Activated CD8-positive, alpha-beta T cell treated with anti-CD3 and anti-CD28 coated beads, Interleukin-2, amount 10 ng/mL, durations not matched to agents 7 days and 5 days (primary cell): ENCODE measurements at places on chromosomes 5 and 9.

DNA sequence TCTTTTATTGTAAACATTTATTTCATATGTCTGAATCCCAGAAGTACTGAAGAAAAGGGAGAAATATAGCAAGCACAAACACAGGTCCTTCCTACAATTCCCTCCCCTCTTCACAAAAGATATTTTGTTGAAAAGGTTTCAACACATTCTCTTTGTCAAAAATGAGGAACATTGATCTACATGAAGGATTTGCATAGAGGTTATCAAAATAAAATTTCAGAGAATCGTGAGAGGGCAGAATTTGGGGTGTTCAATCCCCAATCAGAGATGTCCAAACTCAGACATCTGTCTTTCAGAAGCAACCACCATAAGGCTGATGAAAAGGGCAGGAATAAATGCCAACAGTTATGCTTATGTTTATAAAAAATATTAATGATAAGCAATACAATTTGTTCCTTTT, 69.2 kb downstream of the MARCHF3 start:
- H3K4me3 ChIP-seq: no peak overlapping the region
- no peaks in the 10 kb centered on the region for H3K36me3 ChIP-seq
- no peak overlapping the region for H3K27ac ChIP-seq
- H3K27me3 ChIP-seq: no peaks in the 10 kb centered on the region
- no peaks in the 10 kb centered on the region for H3K4me1 ChIP-seq
- no peak for DNase-seq

DNA sequence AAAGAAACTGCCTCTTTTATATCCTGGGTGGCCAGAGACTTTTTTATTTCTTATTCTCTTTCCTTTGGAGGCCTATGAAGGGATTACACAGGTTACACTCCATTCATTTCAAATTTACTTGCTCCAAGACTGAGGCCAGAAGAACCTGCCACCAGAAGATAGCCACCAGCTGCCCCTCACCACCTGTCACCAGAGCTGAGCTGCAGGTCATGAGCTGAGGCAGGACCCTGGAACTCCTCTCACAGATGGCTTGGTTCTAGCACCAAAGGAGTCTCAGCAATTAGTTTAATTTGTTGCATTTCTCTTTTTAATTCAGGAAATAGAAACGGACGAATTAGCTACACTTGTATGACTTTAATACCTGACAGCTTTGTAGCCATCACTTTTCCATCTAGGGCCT, 313.9 kb downstream of the SPOCK1 start:
- no peaks in the 10 kb centered on the region for H3K36me3 ChIP-seq
- H3K4me1 ChIP-seq: no peaks in the 10 kb centered on the region
- no peak overlapping the region for H3K27ac ChIP-seq
- H3K4me3 ChIP-seq: no peak overlapping the region

DNA sequence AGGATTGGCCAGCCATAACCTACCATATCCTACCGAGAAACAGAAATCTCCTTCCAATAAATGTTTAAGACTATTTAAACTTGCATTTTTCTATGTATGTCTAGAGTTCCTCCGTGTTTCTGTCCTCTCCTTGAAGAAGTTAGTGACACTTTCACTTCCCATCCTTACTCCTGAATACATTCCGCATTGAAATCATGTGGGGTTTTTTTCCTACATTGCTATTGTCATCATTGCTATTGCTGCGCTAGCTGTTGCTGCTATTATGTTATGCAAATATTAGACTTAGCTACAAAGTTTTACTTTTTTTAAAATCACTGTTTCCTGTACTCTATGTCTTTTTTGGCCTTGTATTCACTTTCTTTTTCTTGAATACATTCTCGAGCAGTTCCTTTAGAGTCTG, 83.3 kb upstream of the NEK6 start:
- no peak for DNase-seq
- H3K27ac ChIP-seq: no peak overlapping the region
- peaks cover 13% of the 10 kb centered on the region for H3K36me3 ChIP-seq
- no peak overlapping the region for H3K4me3 ChIP-seq
- H3K27me3 ChIP-seq: peaks cover 11% of the 10 kb centered on the region

- no peak for DNase-seq
- H3K4me3 ChIP-seq: no peak overlapping the region
- no peak overlapping the region for H3K27ac ChIP-seq
- H3K36me3 ChIP-seq: no peaks in the 10 kb centered on the region
- no peaks in the 10 kb centered on the region for H3K27me3 ChIP-seq
Measured at GRCh38 chr5:89179731-89180130, 296.7 kb upstream of the MEF2C start.

GRCh38 chr9:8366161-8366926, 566.8 kb upstream of the DMAC1 start:
- H3K27ac ChIP-seq: no peak overlapping the region
- peaks cover 8% of the 10 kb centered on the region for H3K4me1 ChIP-seq
- no peaks in the 10 kb centered on the region for H3K27me3 ChIP-seq

GRCh38 chr5:132828846-132829494, 1.5 kb downstream of the SHROOM1 start:
- H3K4me1 ChIP-seq: peaks cover 31% of the 10 kb centered on the region
- no peak overlapping the region for H3K27ac ChIP-seq
- H3K36me3 ChIP-seq: no peaks in the 10 kb centered on the region
- H3K27me3 ChIP-seq: peaks cover 33% of the 10 kb centered on the region
- DNase-seq: no peak

DNA sequence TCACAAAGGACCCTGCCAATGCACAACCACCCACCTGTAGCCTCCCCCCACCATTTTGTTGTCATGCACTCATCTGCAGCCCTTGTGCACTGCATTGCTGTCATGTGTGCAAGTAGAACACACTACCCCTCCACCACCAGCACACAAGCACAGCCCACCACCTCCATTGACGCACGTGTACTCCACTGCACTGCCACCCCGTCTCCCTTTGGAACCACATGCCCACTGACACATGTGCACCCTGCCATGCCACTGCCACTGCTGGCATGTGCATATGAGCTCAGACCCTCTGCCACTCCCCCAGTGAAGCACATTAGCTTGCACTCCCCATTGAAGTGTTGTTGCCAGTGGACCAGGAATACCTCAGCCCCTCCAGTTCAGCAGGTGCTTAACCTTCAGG, 530.3 kb upstream of the ACO1 start:
- H3K27me3 ChIP-seq: no peaks in the 10 kb centered on the region
- no peaks in the 10 kb centered on the region for H3K4me1 ChIP-seq
- H3K4me3 ChIP-seq: no peak overlapping the region

DNA sequence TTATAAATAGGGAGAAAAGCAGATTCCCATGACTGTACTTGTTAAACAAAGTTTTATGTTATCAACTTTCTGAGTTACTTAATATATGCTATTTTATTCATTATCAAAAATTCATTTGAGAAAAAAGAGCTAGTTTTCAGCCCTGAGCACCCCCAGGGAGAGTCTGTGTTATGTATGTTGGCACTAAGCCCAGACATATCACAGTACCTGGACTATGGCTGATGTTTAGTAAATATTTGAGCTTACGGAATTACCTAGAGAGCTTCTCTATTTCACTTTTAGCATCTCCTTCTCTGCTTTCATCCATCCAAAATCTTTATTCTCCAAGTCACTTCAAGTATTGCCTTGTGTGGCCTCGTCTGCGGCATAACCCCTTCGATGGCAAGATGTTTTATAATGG, 225.9 kb upstream of the PCSK5 start:
- H3K4me3 ChIP-seq: no peak overlapping the region
- H3K27ac ChIP-seq: no peak overlapping the region
- no peak for DNase-seq
- H3K27me3 ChIP-seq: peaks cover 4% of the 10 kb centered on the region
- H3K4me1 ChIP-seq: no peaks in the 10 kb centered on the region

- no peak overlapping the region for H3K4me3 ChIP-seq
- peaks cover 47% of the 10 kb centered on the region for H3K27me3 ChIP-seq
- no peak overlapping the region for H3K27ac ChIP-seq
- peaks cover 20% of the 10 kb centered on the region for H3K4me1 ChIP-seq
- peaks cover 7% of the 10 kb centered on the region for H3K36me3 ChIP-seq
Measured at GRCh38 chr5:159471904-159472303, 141.6 kb upstream of the IL12B start.

- H3K4me3 ChIP-seq: no peak overlapping the region
- H3K27ac ChIP-seq: no peak overlapping the region
- no peaks in the 10 kb centered on the region for H3K27me3 ChIP-seq
- DNase-seq: no peak
Measured at GRCh38 chr5:92002721-92003274, 619.7 kb upstream of the ARRDC3 start.
